ENCODE measurements at places on chromosomes 1 and 21. TPM values are rescaled to one million over a fixed set of nuclear protein-coding genes. Genes with fewer than 3 reads are reported as not detected.

ARHGEF2 gene
- total RNA-seq, result 55.7 TPM

TRIM45 gene
- total RNA-seq, result 16.4 TPM

SPRR2E gene
- total RNA-seq, result not detected

PPIAL4G gene
- total RNA-seq, result not detected

AVPR1B gene
- total RNA-seq, result not detected

TSSK3 gene
- total RNA-seq, result 1.0 TPM

SIK1 gene
- 7.7 TPM for total RNA-seq

EXTL1 gene
- total RNA-seq, result 11.9 TPM

RGS1 gene
- 0.65 TPM for total RNA-seq

SLC25A44 gene
- total RNA-seq, result 15.8 TPM

GPR25 gene
- not detected for total RNA-seq

LEPROT gene
- 54.1 TPM for total RNA-seq

TMEM82 gene
- total RNA-seq, result not detected

FCRL6 gene
- total RNA-seq, result 0.32 TPM

STUM gene
- total RNA-seq, result 1.2 TPM

PDPN gene
- total RNA-seq, result 20.3 TPM

CNTN2 gene
- 0.38 TPM for total RNA-seq

TMEM240 gene
- total RNA-seq, result 7.5 TPM

DEGS1 gene
- total RNA-seq, result 56.9 TPM

RNU1-4 gene
- total RNA-seq, result 9,391 TPM

SLC26A9 gene
- total RNA-seq, result 33.0 TPM

SZT2 gene
- total RNA-seq, result 26.8 TPM

DISC1 gene
- 3.0 TPM for total RNA-seq

IL22RA1 gene
- total RNA-seq, result 0.16 TPM

TPTE gene
- not detected for total RNA-seq

ILF2 gene
- total RNA-seq, result 55.3 TPM

RCAN3 gene
- 6.5 TPM for total RNA-seq

IKBKE gene
- total RNA-seq, result 0.46 TPM

B3GALT2 gene
- 78.4 TPM for total RNA-seq

DCST1 gene
- not detected for total RNA-seq

NR5A2 gene
- total RNA-seq, result 1.7 TPM

TIE1 gene
- total RNA-seq, result 18.5 TPM

CHRM3 gene
- total RNA-seq, result 0.38 TPM

C1orf87 gene
- total RNA-seq, result not detected

LCE2B gene
- total RNA-seq, result not detected

KRTAP19-1 gene
- total RNA-seq, result not detected

CR1 gene
- 2.4 TPM for total RNA-seq

CYP4A11 gene
- not detected for total RNA-seq

HEYL gene
- total RNA-seq, result 16.9 TPM

ACTL8 gene
- not detected for total RNA-seq

STIL gene
- total RNA-seq, result 0.65 TPM

C1orf74 gene
- total RNA-seq, result 1.9 TPM

FMO2 gene
- total RNA-seq, result 59.2 TPM

CLDN17 gene
- total RNA-seq, result not detected

CADM3 gene
- total RNA-seq, result 5.3 TPM

ATAD3C gene
- total RNA-seq, result 0.94 TPM

SAMD13 gene
- total RNA-seq, result 0.73 TPM

GPATCH3 gene
- total RNA-seq, result 10.4 TPM

NTMT2 gene
- 4.1 TPM for total RNA-seq

ICOSLG gene
- total RNA-seq, result 4.3 TPM

TRNP1 gene
- total RNA-seq, result 31.7 TPM

LEPR gene
- 4.3 TPM for total RNA-seq

AMY1C gene
- total RNA-seq, result not detected

CFAP107 gene
- total RNA-seq, result not detected

KIF17 gene
- 5.2 TPM for total RNA-seq

TRIM67 gene
- 0.05 TPM for total RNA-seq

WDR64 gene
- not detected for total RNA-seq

PROK1 gene
- not detected for total RNA-seq

WNT2B gene
- 1.2 TPM for total RNA-seq

Measured in Right ventricle myocardium superior (tissue), 1 donor.